ENCODE measurements at places on chromosomes 16 and 17.

- no peak overlapping the region for H3K4me3 ChIP-seq
- H3K4me1 ChIP-seq, result no peaks in the 10 kb centered on the region
- no peaks in the 10 kb centered on the region for H3K36me3 ChIP-seq
- no peak for DNase-seq
- no peaks in the 10 kb centered on the region for H3K27me3 ChIP-seq
These were observed 2.0 kb upstream of the RNF112 start for GRCh38 chr17:19409066-19409465.

DNA sequence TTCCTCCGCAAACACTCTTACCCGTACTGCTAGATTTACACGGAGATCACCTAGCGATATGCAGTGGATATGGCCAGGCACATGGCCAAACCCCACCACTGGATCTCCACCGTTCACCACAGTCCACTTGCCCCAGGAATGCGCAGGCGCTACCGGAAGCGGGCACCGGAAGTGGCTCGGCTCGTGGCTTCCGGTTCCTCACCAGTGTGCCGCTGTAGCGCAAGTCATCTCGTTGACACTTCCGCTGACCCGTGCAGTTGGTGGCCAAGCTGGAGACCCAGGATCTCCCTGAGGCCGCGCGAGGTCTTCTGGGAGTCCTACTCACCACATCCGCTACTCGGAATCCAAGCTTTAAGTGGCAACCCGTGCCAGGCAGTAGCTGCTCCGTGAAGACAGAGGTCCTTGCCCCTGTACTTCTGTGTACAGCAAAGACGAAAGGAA, 11.5 kb downstream of the ZNF597 start:
- H3K4me1 ChIP-seq, result no peaks in the 10 kb centered on the region
- H3K27me3 ChIP-seq, result no peaks in the 10 kb centered on the region
- DNase-seq, result no peak
- H3K4me3 ChIP-seq, result no peak overlapping the region
- peaks cover 2% of the 10 kb centered on the region for H3K36me3 ChIP-seq

DNA sequence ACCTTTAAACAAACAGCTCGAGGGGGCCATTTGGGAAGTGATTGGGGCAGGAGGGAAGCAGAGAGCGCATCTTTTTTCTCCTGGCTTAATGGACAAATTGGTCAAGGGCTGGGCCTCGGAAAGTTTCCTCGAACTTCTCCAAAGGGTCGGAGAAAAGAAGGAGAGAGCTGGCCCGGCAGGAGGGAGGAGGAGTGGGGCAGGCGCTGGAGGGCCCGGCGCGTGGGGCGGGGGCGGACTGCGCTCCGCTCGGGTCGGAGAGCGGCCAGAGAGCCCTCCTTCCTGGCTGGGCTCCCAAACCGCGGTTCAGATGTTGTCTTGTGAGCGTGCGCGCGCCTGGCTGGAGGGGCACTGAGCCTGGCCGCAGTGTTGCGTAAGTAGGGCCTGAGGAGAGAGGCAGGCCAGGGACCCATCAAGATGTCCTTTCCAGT, 1.2 kb downstream of the MMP2 start:
- no peaks in the 10 kb centered on the region for H3K4me1 ChIP-seq
- DNase-seq, result peak; percentile 58
- peaks cover 14% of the 10 kb centered on the region for H3K27me3 ChIP-seq

GRCh38 chr17:64216338-64217248, 46.5 kb downstream of the TEX2 start:
- H3K4me3 ChIP-seq, result no peak overlapping the region
- no peaks in the 10 kb centered on the region for H3K27me3 ChIP-seq
- H3K4me1 ChIP-seq, result peaks cover 70% of the 10 kb centered on the region

GRCh38 chr17:1493291-1493980, 950 bp upstream of the MYO1C start:
- no peak overlapping the region for H3K4me3 ChIP-seq
- H3K4me1 ChIP-seq, result peaks cover 51% of the 10 kb centered on the region
- no peak for DNase-seq
- peak overlapping the region; percentile 78 for H3K27ac ChIP-seq
- peaks cover 23% of the 10 kb centered on the region for H3K36me3 ChIP-seq

DNA sequence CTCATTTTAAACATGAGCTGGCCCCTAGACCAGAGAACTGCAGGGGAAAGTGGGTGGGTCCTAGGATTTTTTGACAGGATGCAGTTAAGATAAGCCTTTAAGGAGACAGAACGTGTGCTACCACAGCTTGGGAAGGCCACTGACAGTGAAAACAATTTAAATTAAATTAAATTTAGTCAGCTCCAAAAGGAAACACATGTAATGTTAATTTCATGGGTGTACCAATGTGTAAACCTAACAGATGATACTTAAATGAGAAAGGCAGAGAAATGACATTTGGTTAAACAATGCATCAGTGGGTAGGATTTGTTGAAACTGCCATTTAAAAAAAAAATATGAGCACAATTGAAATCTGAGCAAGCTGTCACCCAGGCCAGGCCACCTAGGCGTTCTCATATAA, 250.8 kb downstream of the XYLT1 start:
- H3K27ac ChIP-seq, result no peak overlapping the region
- no peak for DNase-seq
- H3K36me3 ChIP-seq, result no peaks in the 10 kb centered on the region
- H3K4me3 ChIP-seq, result no peak overlapping the region

GRCh38 chr17:48462946-48463345, 32.9 kb upstream of the SKAP1 start:
- H3K4me1 ChIP-seq, result no peaks in the 10 kb centered on the region
- no peak overlapping the region for H3K4me3 ChIP-seq
- no peak overlapping the region for H3K27ac ChIP-seq
- DNase-seq, result no peak
- no peaks in the 10 kb centered on the region for H3K36me3 ChIP-seq

- H3K27me3 ChIP-seq, result no peaks in the 10 kb centered on the region
- no peak overlapping the region for H3K4me3 ChIP-seq
- no peaks in the 10 kb centered on the region for H3K4me1 ChIP-seq
- H3K36me3 ChIP-seq, result no peaks in the 10 kb centered on the region
These were observed 352.5 kb downstream of the NPIPA8 start for GRCh38 chr16:17983847-17984639.

DNA sequence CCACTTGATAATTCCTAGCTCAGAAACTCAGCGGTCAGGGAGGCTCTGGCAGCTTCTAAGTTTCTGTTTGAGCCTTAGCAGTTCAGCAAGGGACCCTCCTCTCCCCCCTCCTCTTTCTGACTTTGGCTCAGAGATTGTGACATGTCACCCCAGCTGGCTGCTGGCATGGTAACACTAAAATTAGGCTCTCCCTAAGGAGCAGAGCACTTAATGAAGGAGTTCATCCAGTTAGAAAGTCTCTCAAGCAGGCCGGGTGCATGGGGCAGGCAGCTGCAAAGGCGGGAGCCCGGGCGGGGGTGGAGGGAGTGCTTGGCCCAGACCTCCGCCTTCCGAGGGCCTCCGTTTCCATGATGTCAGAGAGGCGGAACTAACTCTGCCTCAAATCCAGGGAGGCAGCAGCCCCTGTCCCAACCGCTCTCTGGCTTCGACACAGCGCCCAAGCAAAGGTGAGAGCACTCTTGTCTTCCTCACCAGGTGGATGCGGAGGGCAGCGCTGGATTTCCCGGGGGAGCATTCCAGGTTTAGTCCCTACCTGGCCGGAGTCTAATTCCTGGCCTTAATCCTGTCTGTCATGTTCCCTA, 128.0 kb upstream of the PLCG2 start:
- no peaks in the 10 kb centered on the region for H3K36me3 ChIP-seq
- DNase-seq, result no peak

DNA sequence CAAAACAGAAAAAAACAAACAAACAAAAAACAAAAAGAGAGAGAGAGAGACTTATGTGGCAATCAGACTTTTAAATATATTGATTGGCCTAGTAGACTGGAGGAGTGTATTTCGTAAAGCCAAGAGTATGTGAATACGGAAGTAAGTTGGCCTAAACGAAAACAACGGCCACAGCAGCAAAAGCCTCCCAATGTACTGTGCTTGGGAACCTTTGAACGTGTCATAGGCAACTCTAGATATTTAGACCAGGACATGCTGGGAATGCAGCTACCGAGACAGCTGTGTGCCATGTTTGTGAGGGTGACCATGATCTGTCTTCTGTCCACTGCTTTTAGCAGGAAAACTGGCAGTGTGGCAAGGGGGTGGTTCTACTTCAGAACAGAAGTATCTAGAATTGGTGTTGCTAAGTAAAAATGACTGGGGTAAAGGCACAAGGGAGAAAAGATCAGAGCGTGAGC, 7.4 kb downstream of the MAF start:
- peaks cover 38% of the 10 kb centered on the region for H3K4me1 ChIP-seq
- peak overlapping the region; percentile 92 for H3K27ac ChIP-seq
- H3K27me3 ChIP-seq, result no peaks in the 10 kb centered on the region
- no peaks in the 10 kb centered on the region for H3K36me3 ChIP-seq

- no peaks in the 10 kb centered on the region for H3K4me1 ChIP-seq
- H3K4me3 ChIP-seq, result no peak overlapping the region
- H3K36me3 ChIP-seq, result no peaks in the 10 kb centered on the region
- peaks cover 29% of the 10 kb centered on the region for H3K27me3 ChIP-seq
These were observed 1.5 kb upstream of the PVALEF start for GRCh38 chr17:81163703-81164370.

DNA sequence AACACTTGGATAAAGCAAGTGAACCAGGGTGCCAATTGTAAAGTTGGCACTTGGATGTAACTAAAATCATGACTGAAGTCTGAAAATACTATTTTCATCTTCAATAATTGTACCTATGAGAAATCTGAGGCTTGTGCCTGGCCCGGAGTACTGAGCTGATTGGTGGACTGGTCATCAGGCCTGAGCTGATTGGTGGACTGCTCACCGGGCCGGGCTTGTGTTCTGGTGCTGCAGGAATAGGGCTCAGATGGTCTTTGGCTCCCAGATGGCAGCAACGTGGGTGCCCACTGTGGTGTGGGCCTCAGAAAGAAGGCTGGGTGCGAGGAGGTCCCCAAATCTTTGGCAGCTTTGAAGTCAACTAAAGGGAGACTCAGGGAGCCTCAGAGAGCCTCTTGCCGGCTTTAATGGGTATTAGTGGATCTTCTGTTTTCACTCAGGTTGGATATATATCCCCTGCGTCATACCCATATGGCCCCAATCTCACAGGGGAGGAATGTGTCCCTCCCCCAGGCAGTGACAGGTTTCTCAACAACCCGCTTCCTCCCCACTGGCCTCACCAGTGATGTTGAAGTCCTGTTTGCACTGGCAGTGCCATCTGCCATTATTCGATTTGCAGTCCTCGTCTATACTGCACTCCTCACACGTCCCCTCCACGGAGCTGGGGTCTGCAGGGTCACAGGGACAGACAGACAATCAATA, 4.7 kb downstream of the UMOD start:
- H3K27ac ChIP-seq, result no peak overlapping the region
- H3K4me1 ChIP-seq, result no peaks in the 10 kb centered on the region
- DNase-seq, result no peak

DNA sequence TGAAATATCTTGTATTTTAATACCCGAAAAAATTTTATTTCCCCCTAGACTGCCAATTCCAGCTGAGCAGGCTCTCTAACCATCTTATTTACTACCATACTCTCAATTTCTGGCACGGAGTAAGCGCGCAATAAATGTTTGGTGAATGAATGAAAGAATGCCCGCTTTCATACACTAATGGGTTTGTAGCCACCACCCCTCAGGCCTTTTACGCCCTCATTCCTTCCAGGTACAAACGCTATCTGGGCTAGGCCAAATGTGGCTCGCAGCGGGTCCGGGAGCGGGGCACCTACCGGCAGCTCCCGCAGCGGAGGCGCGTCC, 536 bp upstream of the PLD2 start:
- peak overlapping the region; percentile 73 for H3K27ac ChIP-seq
- peak overlapping the region; percentile 97 for H3K4me3 ChIP-seq
- DNase-seq, result no peak
- H3K4me1 ChIP-seq, result peaks cover 9% of the 10 kb centered on the region

GRCh38 chr17:2042390-2042847, 597 bp downstream of the OVCA2 start:
- peak overlapping the region; percentile 72 for H3K4me3 ChIP-seq
- H3K27me3 ChIP-seq, result no peaks in the 10 kb centered on the region
- no peaks in the 10 kb centered on the region for H3K36me3 ChIP-seq
- peaks cover 26% of the 10 kb centered on the region for H3K4me1 ChIP-seq
- DNase-seq, result no peak
- H3K27ac ChIP-seq, result peak overlapping the region; percentile 89

GRCh38 chr17:34850023-34850422, 111.2 kb downstream of the CCT6B start:
- DNase-seq, result no peak
- no peaks in the 10 kb centered on the region for H3K36me3 ChIP-seq
- H3K4me1 ChIP-seq, result no peaks in the 10 kb centered on the region
- no peak overlapping the region for H3K4me3 ChIP-seq
- H3K27me3 ChIP-seq, result no peaks in the 10 kb centered on the region
- no peak overlapping the region for H3K27ac ChIP-seq

- H3K27ac ChIP-seq, result no peak overlapping the region
- H3K4me3 ChIP-seq, result no peak overlapping the region
- no peaks in the 10 kb centered on the region for H3K36me3 ChIP-seq
- DNase-seq, result no peak
- H3K27me3 ChIP-seq, result no peaks in the 10 kb centered on the region
These were observed 1028.5 kb downstream of the CDH8 start for GRCh38 chr16:61007694-61008093.

GRCh38 chr17:64378890-64379354, 11.7 kb downstream of the PECAM1 start:
- H3K4me3 ChIP-seq, result no peak overlapping the region
- peaks cover 5% of the 10 kb centered on the region for H3K4me1 ChIP-seq
- peak overlapping the region; percentile 29 for H3K27ac ChIP-seq
- no peaks in the 10 kb centered on the region for H3K27me3 ChIP-seq

GRCh38 chr16:23924128-23924527, 88.3 kb downstream of the PRKCB start:
- H3K27me3 ChIP-seq, result no peaks in the 10 kb centered on the region
- no peaks in the 10 kb centered on the region for H3K4me1 ChIP-seq
- H3K36me3 ChIP-seq, result no peaks in the 10 kb centered on the region
- no peak overlapping the region for H3K27ac ChIP-seq
- H3K4me3 ChIP-seq, result no peak overlapping the region
- no peak for DNase-seq

GRCh38 chr17:2881295-2881694, 85.1 kb downstream of the RAP1GAP2 start:
- H3K36me3 ChIP-seq, result no peaks in the 10 kb centered on the region
- H3K27ac ChIP-seq, result no peak overlapping the region
- DNase-seq, result no peak
- H3K4me3 ChIP-seq, result no peak overlapping the region
- H3K4me1 ChIP-seq, result no peaks in the 10 kb centered on the region

DNA sequence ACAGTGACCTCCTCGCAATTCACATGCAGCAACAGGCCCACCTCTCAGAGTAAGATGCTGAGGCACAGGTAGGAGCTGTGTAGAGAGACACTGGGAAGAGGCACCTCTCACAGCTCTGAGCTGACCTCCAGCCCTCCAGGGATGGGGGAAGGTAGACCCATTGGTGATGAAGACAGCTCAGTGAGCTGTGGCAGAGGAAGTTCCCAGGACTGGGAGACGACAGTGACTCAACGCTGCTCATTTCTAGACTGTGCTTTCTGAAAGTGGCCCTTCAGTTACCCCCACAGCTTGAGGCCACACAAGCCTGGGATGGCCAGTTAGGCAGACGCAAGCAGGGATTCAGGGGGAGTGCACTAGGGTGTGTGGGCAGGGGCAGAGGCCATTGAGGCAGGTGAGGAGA, 2073.2 kb downstream of the TP53TG3F start:
- H3K27ac ChIP-seq, result no peak overlapping the region
- no peak overlapping the region for H3K4me3 ChIP-seq
- H3K4me1 ChIP-seq, result no peaks in the 10 kb centered on the region

GRCh38 chr17:17354560-17355349, 51.6 kb downstream of the NT5M start:
- DNase-seq, result peak; percentile 59
- H3K36me3 ChIP-seq, result no peaks in the 10 kb centered on the region
- no peak overlapping the region for H3K27ac ChIP-seq
- no peaks in the 10 kb centered on the region for H3K4me1 ChIP-seq

Data from gastrocnemius medialis (tissue), 4 donors.